ENCODE measurements at places on chromosomes 2 and 18.
A peak's percentile ranks its signal among the peaks of the same experiment; 100 is the strongest.

DNA sequence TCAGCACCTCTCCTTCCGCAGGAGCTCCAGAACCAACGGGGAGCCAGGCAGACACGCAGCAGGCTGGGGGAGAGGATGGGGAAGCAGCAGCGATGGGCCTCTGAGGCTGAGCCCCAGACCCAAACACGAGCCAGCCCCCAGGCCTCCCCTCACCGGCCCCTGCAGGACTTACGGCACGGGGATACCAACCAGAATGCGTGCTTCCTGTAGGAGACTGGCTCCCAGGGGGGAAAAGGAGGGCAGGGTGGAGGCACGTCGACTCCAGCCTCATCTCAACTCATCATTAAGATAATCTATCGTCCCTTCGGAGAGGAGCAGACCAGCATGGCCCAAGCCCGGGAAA, 495.1 kb upstream of the MYT1L start:
- DNase-seq = no peak

DNA sequence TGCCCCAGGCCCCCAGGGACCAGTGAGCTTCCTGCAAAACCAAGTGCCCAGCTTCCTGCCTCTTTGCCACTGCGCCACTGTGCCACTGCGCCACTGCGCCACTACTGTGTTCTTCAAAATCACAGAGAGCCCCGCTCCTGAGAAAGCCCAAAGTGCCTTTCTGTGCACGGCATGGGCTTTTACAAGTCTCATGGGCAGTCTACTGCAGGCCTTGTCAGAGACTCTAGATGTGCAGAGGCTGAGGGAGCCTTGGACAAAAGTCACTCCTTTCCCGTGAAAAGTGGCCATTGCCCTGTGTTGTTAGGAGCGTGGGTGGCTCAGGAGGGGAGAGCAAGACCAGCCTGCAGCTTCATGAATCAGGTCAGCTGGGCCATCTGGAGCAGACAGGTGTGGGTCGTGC, 180.5 kb downstream of the SMAD7 start:
- DNase-seq = no peak

GRCh38 chr2:191678437-191679100, 633 bp downstream of the NABP1 start:
- no peak for DNase-seq

DNA sequence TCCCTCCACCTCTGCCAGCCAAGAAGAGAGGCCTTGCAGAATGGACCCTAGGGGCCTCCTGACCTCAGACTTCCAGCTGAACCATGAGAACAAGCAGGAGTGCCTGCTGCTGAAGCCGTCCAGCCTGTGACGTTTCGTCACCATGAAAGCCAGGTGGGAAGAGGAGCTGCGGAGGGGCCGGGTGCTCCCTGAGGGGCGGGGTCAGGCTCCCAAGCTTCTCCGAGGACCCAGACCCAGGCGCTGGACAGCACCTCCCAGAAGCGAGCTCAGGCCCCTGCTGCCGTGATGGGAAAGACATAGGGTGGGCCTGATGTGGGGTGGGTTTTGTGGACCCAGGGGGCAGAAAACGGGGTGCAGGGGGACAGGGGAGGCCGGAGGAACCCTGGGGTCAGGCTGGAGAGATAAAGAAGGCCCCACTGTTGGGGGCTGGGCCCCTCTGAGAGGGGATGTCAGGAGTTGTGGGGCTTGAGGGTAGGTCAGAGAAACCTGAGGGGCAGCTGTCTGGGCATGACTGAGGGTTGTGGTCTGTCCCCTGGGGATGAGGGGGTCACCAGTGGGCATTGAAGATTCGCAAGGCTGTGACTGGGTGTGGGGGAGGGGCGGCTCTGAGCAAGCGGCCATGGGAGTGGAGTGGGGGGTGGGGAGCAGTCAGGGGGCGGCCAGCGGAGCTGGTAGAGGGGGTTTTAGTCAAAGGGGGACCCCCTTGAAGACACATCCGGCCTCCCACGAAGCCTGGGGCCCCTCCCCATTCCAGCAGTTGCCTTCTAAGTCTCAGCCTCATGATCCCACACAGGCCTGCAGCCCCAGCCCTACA, 73.4 kb upstream of the ODC1 start:
- no peak for DNase-seq

GRCh38 chr2:195533771-195534642, 123.0 kb upstream of the SLC39A10 start:
- peak; percentile 90 for DNase-seq

DNA sequence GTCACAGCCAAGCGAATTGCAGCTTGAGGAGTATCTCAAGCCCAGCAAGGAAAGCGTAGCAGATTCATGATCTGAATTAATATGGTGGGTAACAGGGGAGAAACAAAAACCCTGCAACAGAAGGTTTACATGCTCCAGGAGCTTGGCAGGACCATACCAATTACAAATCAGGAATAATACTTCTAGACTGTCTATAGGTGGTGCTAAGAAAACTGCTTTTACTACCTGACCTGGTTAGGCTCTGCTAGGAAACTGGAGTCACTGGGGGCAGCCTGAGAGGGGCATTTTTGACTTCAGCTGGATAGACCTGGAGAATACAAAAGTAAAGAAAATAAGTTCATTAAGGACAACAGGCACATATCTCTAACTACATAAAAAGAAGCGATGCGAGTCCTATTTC, 24.6 kb upstream of the SPOPL start:
- no peak for DNase-seq

- no peak for DNase-seq
These were observed 161.7 kb downstream of the FHOD3 start for GRCh38 chr18:36459203-36459602.

GRCh38 chr2:190763100-190763499, 114.2 kb downstream of the NAB1 start:
- DNase-seq = no peak

DNA sequence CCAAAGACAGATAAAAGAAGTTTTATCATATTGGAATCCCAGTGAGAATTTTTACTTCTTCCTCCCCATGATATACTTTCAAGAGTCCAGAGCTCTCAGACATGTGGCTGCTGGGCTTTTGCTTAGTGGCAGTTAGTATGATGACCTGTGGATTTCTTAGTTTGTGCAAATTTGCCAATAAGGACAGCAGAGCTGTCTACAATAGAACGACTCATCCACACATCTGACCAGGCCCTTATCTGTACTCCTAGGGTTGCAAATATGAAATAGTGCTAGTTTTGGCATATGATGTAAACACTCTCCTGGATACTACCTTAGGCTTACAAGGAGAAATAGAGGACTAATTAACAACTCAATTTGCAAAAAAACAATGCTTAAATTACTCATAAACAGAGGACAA, 758.4 kb upstream of the TMEFF2 start:
- DNase-seq = no peak
